ENCODE measurements at places on chromosomes 4 and X.

- no peak for DNase-seq
Observed at GRCh38 chr4:46954643-46955042, 38.7 kb downstream of the GABRA4 start.

- DNase-seq, result no peak
Observed at GRCh38 chr4:4859799-4860599, 534 bp downstream of the MSX1 start.

GRCh38 chrX:56766554-56767347 lies 37.7 kb downstream of the NBDY start:
- DNase-seq, result no peak

- DNase-seq, result no peak
Observed at GRCh38 chr4:120435179-120435578, 368.5 kb upstream of the MAD2L1 start.

DNA sequence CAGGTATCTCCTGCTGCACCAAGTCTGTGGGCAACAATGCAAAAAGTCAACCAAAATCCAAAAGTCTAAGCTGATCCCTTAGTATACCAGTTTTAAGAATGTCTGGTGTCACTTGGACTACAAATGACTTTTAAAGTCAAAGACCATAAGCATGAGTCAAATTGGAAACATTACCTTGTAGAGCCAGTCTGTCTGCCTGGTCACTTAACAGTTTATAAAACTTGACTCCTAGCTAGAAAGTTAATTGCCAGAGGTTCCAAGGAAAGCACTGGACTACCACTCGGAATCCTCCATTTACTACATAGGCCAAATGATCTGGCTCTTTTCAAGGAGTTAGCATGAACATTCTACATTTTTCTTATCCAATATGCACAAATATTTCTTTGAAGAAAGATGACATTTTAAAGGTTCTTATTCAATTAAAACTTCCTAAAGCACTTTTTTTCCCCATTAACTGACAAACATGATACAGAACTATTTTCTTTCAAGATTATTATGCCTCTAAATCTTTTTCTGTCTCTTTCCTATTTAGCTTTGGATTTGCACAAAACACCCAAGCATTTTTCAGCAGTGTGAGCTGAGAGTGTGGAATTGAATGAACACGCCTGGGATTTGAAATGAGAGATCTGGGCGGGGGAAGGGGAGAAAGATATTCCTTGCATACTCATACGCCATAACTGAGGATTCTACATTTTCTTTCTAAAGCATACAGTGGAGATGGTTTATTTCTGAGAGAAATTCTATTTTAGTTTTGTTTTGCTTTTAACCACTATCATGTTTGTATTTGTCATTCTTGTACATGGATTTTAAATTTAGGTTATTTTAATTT lies 188.4 kb downstream of the SHROOM3 start:
- peak; percentile 77 for DNase-seq

DNA sequence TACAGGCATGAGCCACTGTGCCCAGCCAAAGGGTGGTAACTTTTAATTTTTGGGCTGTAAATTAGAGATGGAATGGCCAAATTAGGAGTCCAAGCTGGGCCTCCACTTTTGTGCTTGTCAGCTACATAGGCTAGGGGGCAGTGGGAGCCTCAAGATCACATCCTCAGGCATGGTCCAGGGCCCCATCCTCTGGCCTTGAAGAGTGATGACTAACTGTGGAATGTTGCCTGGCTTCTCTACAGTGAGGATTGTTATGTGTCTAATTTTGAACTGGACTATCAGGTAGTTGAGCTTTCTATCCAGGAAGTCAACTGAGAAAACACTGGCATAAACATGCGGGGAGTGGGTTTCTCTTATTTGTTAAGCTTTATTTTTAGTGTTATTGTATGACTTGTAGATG lies 33.0 kb downstream of the CCNG2 start:
- no peak for DNase-seq

DNA sequence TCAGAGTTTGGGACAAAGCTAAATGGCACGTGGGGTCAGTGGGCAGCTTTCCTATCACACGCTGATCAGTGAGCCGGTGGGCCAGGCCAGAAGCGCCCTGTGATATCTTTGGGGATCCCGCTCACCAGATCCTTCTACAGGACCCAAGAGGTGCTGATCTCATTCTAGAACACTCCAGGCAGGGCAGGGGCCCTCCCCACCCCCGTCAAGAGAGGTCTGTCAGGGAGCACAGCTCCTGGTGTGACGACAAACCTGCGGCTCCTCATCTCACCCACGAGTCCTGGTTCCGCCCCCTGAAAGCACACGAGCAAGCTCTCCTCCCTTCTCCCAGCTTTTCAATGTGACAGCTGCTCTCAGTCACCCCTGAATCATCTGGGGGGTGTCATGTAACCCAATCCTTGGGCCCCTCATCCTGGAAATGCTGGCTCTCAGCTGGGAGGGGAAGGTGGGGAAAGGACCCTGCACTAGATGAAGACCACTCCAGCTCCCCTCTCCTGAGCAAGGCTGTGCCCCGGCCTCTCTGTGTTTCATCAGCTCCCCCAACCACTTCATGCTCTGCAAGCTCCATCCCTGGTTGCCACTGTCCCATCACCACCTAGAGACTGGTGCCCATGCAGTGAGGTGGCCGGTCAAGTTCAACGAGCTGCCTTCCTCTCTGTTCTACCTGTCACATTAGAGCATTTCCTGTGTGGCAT lies 4.6 kb downstream of the HCFC1 start:
- DNase-seq, result no peak

DNA sequence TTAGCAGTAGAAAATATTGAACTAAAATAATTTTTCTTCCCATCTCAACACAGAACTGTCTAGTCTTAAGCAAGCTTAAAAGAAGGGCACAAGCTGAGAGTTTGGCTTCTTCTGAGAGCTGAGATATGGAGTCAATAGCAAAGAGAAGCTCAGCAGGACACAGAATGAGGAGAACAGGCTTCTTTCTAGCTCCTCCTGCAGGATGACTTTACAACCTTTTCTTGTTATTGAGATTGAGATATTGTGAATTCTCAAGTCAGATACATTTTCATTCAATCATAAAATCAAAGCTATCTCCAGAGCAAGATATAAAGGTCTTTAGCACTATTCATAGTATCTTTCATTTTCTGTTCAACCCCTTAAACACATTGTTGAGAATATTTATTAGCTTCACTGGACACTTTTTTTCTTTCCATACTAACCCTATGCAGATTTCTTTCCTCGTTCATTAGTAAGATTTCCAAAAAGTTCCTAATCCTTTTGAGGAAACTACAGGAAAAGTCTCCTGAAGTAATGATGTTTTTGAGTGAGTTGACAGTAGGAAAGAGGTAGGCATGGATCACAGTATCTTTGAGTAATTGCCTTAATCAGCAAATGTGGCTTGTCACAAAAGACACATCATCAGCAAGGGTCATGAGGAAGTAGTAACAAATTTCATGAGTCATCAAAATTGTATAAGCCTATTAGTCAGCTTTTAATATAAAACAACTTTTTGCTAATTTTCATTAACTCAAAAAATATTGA lies 17.8 kb upstream of the CXCL3 start:
- DNase-seq, result no peak

DNA sequence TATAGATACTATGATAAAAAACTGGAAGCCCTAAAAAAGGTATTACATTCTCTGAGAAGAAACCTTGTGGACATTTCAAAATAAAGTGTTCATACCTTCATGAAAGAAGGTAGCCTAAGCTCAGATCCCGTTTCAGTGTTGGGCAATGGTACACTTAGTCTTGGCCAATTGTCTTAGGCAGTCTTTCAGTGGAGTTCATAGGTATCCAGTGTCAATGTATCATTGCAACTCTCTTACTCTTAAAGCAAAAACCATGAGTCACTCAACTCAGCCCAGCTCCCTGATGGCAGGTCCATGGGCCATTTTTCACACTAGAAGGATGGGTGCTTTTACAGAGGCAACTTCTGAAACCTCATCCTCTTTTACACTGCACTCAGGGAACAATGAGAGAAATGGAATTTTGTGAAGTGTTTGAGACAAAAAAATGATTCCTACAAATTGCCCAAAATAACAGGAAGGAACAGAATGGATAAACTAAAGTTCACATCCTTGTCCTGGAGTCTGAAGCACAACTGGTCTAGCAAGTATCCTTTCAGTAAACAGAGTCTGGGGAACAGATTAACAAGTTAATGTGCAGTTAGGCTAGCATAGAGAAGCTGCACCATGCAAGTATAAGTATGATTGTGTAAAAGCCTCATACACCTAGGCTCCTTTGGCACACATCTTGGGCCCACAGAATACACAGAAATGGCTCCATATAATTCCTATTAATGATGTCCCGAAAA lies 7.0 kb upstream of the ZNF827 start:
- DNase-seq, result no peak

DNA sequence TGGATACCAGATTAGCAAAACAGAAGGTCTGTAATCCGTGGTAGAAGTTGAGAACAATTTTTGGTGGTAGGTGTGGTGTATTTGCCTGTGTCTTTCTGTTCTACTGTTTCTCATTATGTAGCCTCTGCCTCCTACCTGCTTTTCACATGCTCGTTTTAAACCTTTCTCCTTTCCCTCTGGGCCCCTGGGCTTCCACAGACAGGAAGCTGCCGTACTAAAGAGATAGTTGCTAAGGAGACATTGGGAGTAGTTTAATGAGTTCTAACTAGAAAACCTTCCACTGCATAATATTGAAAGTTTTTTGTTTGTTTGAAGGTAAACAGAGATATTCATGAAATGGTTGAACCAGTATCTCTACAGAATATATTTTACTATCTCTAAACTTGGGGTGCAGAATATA lies 107.8 kb downstream of the STOX2 start:
- no peak for DNase-seq

GRCh38 chr4:107069049-107069448 lies 32.9 kb upstream of the DKK2 start:
- no peak for DNase-seq

DNA sequence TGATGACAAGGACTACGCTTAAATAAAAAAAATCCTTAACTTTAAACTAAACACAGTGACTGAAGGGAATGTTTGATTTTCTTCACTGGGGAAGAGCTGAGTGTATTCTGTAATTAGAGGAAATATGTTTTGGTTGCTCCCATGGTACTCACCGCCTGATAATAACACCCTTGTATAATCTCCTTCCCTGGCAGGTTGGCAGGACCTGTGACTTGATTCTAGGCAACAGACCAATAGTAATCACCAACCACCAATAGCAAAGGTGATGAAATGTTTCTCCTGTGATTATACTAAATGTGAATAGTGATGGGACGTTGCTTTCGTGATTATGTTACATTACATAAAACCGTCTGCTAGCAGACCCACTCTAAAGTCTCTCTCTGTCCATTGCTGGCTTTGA lies 536.8 kb upstream of the CPEB2 start:
- DNase-seq, result no peak

GRCh38 chr4:96103086-96103485 lies 263.2 kb downstream of the PDHA2 start:
- no peak for DNase-seq

- DNase-seq, result peak; percentile 65
Observed at GRCh38 chr4:62324215-62324614, 1124.1 kb downstream of the ADGRL3 start.

GRCh38 chrX:13754765-13755164 lies 20.2 kb downstream of the OFD1 start:
- no peak for DNase-seq

DNA sequence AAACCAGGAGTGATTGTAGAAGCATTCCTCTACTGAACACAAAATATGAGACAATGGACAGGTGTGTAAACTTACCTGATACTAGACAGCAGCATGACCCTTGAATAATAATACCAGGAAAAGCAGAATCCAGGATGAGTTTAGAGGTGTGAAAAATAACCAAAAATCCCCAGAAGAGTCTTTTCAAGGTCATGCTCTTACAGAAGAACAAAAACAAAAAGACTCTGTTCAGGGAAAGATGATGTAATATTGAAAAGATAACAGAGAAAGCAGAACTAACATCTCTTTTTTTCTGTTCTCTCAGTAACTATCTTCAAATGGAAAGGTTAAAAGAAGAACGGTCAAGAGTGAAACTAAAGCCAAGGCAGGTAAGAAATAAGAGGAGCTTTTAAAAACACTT lies 14.0 kb upstream of the ARHGAP10 start:
- no peak for DNase-seq

DNA sequence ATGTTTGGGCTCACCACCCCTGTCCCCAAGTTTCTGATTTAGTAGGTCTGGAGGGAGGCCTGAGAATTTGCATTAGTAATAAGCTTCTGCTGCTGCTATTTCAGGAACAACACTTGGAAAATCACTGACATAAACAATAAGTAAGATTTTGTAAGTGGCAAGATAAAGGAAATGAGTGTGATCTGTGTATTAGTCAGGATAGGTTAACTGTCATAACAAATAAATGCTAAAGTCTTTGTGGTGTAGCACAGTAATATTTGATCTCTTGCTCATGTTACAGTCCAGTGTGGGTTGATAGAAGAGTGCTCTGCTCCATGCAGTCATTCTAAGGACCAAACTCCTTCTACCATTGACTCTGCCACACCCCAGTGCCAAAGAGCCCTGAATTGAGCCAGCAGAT lies 67.0 kb downstream of the NHS start:
- no peak for DNase-seq

DNA sequence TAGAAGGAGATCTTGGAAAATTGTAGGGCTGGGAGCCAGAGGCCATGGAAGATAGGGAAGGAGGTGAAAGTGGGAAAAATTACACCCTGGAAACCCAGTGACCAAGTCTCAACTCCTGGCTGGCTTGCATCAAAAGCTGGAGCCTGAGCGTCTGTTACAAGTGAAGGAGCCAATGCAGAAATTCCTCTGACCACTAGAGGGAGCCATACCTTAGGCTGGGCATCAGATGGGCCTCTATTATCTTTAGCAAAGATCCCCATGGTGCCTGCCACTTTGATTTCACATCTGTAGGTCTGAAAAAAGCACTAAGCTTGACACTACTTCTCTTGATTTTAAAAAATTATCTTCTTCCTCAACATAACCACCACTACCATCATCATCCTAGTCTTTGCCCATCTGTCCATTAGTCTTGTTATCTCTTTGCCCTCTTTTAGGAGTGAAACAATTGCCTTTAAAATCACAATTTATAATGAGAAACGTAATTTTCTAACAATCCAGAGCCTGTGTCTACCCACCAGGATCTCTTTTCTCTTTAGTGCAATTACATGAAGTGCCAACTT lies 62.9 kb downstream of the ANAPC4 start:
- DNase-seq, result peak; percentile 80

GRCh38 chr4:157558016-157558415 lies 337.5 kb downstream of the GRIA2 start:
- DNase-seq, result no peak

DNA sequence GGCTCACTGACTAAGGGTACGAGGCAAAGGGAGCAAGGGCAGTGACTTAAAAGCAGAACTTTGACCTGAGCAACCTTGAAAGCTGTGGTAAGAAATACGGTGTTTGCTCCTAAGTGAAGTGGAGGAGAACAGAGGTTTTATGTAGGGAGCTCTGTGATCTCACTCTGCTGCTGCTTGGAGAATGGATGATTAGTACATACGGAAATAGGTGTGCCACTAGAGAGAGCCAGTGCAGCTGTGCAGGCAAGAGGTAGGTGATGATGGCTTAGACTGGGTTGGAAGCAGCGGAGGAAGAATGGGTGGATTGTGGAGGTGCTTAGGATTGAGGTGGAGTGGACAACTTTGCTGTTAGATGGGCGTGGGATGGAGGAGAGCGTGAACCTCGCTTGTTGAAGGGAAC lies 85.0 kb downstream of the FAM193A start:
- DNase-seq, result no peak

GRCh38 chr4:76305033-76305687 lies 1.4 kb upstream of the STBD1 start:
- no peak for DNase-seq

- peak; percentile 79 for DNase-seq
Observed at GRCh38 chr4:99088023-99088449, 552 bp downstream of the ADH5 start.

GRCh38 chrX:67436867-67437266 lies 107.0 kb upstream of the AR start:
- no peak for DNase-seq
